ENCODE measurements at places on chromosomes 7 and 10. TPM values are rescaled to one million over a fixed set of nuclear protein-coding genes. Genes with fewer than 3 reads are reported as not detected.

DNA sequence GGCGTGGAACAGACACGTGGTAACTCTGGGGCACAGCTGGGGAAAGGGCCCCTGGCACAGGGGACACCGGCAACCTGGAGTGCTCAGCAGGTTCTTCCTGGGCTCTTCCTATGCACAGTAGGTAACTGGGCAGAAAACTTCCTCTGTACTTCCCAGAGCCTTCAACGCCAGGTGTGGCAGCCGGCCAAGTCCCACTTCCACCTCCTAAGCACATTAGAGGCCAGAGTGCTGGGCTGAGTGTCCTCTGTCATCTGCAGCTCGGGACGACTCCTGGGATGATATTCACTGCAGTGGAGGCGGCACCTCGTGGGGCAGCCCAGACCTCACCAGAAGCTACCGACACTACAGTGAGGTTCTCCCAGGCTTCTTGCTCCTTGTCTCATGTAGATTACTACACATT is 114.5 kb downstream of the LARP4B start:
- no peak for DNase-seq

- DNase-seq: no peak
Observed at GRCh38 chr7:79789584-79790345, 336.3 kb upstream of the MAGI2 start.

GRCh38 chr7:47379629-47380324 is 202.1 kb downstream of the TNS3 start:
- peak; percentile 79 for DNase-seq

DNA sequence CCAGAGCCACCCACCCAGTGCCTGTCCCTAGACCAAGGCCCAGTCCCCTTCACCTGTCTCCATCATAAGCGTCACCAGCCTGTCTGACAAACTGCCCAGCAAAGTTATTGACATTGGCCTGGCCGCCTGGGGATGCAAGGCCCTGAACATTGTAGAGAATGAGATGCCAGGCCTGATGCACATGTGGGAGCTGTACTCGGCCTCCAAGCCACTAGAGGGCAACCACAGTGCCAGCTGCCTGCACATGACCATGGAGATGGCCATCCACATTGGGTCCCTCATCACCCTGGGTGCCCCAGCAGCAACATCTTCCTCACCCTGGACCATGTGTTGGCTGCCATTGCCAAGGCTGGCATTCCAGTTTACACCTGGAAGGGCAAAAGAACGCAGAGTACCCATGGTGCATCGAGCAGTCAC is 63.7 kb upstream of the ANTXRL start:
- DNase-seq: no peak

FKBP9 gene
- 136 TPM for total RNA-seq

DNA sequence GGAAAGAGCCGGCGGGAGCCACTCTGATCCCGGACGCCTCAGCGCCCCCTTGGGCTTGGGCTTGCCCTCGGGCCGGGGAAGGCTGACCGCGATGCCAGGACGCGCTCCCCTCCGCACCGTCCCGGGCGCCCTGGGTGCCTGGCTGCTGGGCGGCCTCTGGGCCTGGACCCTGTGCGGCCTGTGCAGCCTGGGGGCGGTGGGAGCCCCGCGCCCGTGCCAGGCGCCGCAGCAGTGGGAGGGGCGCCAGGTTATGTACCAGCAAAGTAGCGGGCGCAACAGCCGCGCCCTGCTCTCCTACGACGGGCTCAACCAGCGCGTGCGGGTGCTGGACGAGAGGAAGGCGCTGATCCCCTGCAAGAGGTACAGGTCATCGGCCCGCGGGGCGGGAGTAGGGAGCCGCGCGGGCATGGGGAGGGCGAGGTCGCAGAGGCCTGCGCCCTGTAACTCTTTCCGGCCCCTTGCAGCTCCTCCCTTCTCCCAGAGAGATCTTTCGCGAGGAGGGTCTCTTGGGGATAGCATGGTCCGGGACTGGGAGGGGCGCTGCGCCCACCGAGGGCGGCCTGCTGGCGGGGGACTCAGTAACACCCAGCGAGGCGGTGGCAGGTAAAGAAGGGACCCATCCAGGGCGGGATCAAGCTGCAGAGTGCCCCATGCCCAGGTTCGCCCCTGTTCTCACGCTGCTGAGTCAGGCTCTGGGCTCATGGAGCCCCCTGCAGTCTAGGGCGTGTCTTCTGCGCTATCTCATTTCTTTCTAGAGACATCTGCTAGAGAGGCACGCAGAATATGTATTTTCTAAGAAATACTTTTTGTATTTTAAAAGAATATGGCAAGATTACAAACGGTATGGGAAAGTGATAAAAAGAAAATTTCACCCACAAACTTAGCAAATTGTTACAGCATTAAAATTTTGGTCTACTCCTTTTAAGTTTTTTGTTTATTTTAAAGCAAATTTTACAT is 687 bp downstream of the EPDR1 start:
- peak; percentile 63 for DNase-seq

SFTPA1 gene
- total RNA-seq: not detected

DNA sequence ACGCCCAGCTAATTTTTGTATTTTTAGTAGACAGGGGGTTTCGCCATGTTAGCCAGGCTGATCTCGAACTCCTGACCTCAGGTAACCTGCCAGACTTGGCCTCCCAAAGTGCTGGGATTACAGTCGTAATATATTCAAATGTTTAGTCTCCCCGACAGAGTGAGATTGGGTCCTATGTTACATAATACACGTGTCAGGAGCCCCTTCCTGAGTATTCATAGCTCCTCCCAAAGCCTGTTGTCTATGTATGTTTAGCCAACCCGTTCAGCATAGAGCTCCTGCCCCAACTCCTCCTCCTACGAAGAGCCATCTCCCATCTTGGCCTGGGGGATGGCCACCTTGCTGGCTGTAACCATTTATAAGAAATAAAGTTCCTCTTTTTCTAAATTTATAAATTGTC is 2.7 kb upstream of the PPP2R2D start:
- DNase-seq: no peak

GRCh38 chr10:33303988-33304387 is 30.5 kb downstream of the NRP1 start:
- DNase-seq: no peak

- peak; percentile 70 for DNase-seq
Observed at GRCh38 chr10:17512341-17513001, 58.1 kb upstream of the ST8SIA6 start.

- no peak for DNase-seq
Observed at GRCh38 chr7:151384776-151385625, 24.8 kb downstream of the WDR86 start.

IL6 gene
- total RNA-seq: 0.76 TPM

GHRHR gene
- total RNA-seq: not detected

DNA sequence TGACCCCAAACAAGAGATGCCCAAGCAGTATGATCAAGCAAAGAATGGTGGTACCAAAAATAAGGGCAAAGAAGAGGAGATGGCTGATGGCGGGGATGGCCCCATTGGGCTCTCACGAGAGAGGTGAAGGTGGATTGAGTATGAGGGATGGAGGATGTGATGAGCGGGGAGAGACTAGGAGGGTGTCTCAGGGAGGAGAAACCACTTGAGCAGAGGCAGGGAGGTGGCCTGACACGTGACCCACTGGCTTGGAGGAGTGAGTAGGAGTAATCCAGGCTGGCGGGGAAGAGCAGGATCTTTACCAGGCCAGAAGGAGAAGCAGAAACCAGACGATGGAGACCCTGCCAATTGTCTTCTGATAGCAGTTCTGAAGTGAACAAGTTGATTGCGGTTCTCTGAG is 33.3 kb upstream of the ATXN7L1 start:
- DNase-seq: no peak

OLAH gene
- total RNA-seq: not detected

GRCh38 chr10:127276794-127277462 is 80.5 kb upstream of the INSYN2A start:
- no peak for DNase-seq

- no peak for DNase-seq
Observed at GRCh38 chr10:26457088-26457487, 18.9 kb downstream of the APBB1IP start.

FAM107B gene
- total RNA-seq: 55.1 TPM

DNA sequence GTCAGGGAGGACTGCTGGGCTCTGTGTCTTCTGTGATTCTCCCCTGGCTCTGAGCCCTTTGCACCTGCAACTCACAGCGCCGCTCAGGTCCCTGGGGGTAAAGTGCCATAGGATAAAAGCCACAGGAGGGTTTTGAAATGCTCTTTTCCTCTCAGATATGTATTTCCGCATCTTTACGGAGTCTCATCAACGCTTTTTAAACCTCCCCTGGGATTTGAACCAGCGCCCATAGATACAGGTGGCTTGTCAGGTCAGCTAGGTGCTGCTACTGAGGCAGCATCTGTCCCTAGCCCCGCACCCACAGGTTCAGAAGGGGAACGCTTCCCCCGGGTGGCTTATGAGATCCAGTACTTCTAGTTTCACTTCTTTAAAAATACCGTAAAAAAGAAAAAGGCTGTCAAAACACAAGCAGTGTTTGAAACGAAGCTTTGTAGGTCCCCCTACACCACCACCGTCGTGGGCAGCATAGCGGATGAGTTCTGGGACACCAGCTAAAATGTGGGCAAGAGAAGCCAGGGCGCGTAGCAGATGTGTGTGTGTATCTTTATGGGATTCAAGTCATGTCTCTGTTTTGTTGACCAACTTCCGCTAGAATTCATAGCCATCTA is 173.5 kb downstream of the CUX1 start:
- peak; percentile 43 for DNase-seq

CAV1 gene
- total RNA-seq: 15.7 TPM

- DNase-seq: no peak
Observed at GRCh38 chr7:82729172-82730030, 285.8 kb upstream of the CACNA2D1 start.

DNA sequence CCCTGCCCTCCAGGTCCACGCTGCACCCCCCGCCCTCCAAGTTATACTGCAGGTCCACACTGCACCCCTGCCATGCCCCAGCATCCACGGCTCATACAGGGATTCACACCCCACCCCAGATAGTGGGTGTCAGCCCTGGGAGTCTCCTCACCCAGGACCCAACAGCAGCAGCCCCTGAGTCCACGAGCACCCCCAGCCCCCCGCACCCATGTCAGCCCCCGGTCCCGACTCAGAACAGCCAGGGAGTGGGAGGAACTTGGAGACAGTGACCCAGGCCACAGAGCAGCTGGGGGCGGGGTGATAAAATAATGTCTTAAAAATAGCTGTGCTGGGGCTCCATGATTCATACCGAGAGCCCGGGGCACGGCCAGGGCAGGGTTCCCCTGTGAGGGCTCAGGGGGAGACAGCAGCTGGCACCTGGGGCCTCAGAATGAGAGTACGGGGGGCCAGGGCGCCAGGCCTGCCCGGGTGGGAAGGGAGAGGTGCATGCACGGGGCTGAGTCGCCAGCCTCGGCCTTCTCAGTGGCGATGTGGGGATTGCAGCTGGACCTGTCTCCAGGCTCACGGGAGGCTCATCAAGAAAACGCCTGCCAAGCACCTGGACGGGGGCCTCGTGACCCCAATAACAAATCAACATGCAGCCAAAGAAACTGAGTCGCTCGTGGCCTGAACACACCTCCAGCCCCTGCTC is 29.8 kb downstream of the ADAP1 start:
- peak; percentile 46 for DNase-seq

HOXA10 gene
- total RNA-seq: 23.4 TPM

HTR5A gene
- not detected for total RNA-seq

DNA sequence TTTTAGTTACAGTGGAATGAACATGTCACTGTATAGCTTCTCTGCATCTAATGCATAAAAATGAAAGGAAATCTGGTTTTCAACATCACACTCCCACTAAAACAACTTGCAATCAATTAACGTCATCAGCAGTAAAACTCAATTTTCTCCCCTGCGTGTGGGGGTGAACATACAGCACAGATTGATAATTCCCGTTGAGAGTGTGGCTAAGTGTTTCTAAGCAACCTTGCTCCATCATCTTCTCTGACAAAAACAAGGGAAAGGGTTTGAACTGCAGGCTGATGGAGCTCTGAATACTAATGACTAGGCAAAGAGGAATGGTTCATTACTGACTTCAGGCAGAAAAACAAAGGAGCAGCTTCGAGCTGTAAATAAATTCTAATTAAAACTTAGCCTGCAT is 238.3 kb downstream of the PARD3 start:
- no peak for DNase-seq

All from left colon (tissue), 2 donors.